ENCODE measurements at places on chromosomes 2 and 18. TPM values are rescaled to one million over a fixed set of nuclear protein-coding genes. Genes with fewer than 3 reads are reported as not detected.

The TRIM54 gene
- 92.1 TPM for total RNA-seq

DNA sequence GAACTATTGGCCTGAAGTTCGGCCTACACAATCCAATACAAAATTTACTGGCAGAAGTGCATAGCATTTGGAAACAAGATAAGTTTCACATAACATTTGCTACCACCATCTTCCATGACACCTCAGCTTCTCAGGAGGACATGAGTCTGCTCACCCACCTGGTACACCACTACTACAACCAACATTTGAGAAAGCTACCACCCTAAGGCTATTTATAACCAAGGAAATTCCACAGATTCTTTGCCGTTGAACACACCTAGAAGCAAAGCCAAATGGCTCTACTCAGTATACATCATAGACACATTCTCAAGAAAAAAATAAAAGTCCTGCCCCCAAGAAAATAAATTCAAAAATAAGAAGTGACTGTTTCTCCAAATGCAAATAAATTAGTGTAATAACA, 145.3 kb downstream of the SPAG16 start:
- no peak for DNase-seq

The TMEM17 gene
- 1.3 TPM for total RNA-seq

GRCh38 chr18:48973731-48974130, 23.0 kb upstream of the SMAD7 start:
- DNase-seq = no peak

The NEU2 gene
- not detected for total RNA-seq

The HOXD10 gene
- total RNA-seq = not detected

DNA sequence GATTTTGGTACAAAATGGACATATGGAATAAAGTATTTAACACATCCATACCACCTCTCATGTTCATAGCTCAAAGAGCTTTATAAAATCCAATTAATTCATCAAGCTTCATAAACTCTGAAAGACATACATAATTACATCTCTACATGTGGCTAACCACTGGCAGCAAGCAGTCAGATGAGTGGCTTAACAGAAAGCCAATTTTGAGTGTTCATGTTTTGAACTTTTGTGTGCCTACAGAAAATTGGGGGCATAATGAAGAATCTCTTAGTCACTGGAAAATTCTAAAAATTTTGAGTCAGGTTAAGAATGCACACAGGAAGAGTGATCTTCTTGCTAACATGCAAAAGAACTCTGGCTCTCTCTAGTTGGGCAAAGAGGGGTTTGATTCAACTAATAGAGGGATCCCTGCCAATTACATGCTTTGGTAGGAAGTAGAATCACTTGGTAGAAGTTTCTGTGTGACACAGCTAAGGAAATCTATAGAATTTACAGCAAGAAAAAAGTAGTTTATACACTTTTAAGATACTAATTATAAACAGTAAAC, 287.4 kb downstream of the NOL4 start:
- no peak for DNase-seq

The CNGA3 gene
- total RNA-seq = not detected

GRCh38 chr2:133720429-133720828, 152.2 kb upstream of the NCKAP5 start:
- DNase-seq = no peak

The AQP12B gene
- total RNA-seq = not detected

GRCh38 chr2:229270551-229271410, at the start of gene PID1:
Gene PID1 (minus strand): TSS chr2:229271287. CDS start chr2:229271043, 244 bp downstream.
- peak; percentile 44 for DNase-seq

GRCh38 chr2:70091816-70092215, 4.5 kb downstream of the PCBP1 start:
- DNase-seq = no peak

DNA sequence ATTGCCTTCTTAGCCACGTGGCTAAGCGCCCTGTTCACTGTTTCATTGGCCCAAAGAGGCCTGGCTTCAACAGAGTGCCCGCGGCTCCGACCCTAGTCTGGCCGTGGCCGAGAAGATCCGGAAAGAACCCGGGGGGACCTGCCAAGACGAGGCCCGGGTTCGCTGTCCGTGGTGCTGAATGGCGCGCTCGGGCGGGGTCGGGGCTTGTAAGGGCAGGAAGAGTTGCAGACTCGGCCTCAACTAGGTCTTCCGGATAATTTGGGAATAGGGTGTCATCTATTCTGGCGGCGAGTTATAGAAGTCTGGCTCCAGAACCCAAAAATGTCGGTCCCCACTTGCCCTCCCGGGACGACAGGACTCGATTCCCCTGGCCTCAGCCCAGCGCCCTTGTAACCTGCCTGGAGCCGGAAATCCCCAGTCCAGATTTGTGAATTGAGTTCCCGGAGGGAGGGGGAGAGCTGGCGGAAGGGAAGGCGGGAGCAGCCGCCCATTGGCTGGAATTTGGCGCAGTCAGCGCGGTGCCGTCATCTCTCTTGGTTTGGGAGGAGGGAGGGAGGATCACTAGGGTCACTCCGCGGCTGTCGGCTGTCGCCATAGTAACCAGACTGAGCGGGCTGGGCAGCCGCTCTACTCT, 3.5 kb downstream of the CDK5R2 start:
- DNase-seq = peak; percentile 71

The SPAST gene
- 8.0 TPM for total RNA-seq

DNA sequence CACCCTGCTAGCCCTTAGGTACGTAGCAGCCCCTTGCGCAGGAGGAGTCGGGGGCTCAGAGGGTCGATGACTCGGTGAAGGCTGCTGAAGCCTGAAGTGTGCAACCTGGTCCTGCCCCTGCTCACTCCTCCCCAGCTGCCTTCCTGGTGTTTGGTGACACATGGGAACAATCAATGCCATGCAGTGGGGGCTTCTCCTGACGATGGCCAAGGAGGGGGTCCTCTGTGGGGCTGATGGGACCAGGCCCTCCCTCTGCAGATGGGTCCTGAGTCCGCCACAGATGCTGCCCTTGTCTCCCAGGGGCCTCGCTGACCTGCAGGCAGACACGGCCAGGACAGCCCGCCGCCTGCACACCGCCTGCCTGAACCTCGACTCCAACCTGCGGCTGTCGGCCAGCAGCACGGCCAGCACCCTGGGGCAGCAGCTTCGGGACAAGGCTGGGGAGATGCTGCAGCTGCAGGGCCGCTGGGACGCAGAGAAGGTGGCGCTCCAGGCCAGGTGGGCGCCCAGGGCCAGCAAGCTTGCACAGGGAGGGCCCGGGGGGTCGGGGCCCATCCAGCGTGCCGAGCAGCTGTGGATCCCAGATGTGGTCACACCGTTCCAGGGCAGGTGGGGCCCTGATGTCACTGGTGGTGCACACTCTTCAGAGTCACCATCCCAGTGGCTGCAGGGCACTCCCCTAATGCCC, 24.6 kb downstream of the CROCC2 start:
- DNase-seq = no peak

The RTP5 gene
- 0.12 TPM for total RNA-seq

The CPO gene
- total RNA-seq = 0.50 TPM

- no peak for DNase-seq
Measured at GRCh38 chr2:185978634-185979407, 240.2 kb downstream of the FSIP2 start.

- no peak for DNase-seq
Measured at GRCh38 chr2:164565359-164565758, 55.9 kb downstream of the GRB14 start.

The SIX2 gene
- total RNA-seq = 1.3 TPM

GRCh38 chr2:119240311-119241204, 16.9 kb downstream of the STEAP3 start:
- peak; percentile 62 for DNase-seq

- no peak for DNase-seq
Measured at GRCh38 chr2:37070931-37071330, 13.2 kb downstream of the HEATR5B start.

DNA sequence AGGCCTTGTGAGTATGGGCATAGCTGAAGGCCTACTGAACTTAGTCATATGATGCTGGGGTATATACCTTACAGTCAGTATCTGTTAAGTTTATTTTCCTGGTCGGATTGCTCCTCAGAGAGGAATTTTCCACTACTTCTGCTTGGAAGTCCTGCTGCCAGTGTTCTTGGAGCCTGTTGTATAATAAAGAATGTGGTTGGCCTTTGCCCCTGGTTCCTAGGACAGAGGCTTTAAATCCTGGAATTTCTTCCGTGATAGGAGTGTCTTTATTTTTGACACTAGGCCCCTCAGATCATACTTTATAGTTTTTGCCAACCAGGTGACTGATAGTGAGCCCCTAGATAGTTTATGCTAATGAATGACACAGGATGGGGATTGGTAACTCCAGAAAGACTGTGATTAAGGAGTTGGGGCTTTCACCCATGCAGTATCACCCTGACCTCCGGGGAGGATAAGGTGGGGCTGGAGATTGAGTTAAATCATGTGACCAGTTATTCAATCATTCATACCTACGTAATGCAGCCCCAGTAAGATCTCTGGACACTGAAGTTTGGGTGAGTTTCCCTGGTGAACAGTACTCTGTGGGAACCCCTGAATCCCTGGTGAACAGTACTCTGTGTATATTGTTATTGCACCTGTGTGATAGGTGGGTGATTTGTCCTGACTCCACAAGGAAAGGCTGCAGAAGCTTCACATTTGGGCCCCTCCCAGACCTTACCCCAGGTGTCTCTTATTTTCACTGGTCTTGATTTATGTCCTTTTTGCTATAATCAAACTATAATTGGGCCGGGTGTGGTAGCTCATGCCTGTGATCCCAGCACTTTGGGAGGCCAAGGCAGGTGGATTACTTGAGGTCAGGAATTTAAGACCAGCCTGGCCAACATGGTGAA, 56.9 kb downstream of the COMMD1 start:
- DNase-seq = no peak

GRCh38 chr2:158718196-158718585, 76.9 kb upstream of the DAPL1 start:
- DNase-seq = no peak

- DNase-seq = no peak
Measured at GRCh38 chr2:238703053-238703415, 144.9 kb upstream of the TWIST2 start.

DNA sequence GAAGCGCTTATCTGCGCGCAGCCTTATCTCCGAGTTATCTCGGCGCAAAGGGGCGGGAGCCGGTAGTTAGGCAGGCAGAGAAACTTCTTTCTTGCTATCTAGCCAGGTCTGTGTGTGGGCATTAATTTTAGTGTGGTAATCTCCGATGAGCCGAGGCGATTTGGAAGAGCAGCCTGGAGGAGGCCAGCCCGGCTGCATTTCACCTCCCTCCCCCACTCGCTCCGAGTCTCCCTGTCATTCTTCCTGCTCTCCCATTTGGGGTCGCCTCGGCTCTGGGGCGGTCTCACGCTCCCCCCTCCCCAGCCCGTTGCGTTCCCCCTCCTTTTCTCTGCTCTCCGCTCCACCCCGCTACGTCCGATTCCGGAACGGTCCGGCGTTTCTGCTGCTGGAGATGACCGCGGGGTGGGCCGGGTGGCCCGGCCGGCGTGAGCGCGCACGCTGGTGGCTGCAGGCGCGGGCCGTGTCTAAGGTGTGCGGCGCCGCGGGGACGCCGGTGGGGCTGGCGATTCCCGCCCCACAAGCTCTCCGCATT, 566 bp downstream of the GATA6 start:
- DNase-seq = peak; percentile 56

GRCh38 chr2:238597638-238598528, 171.2 kb downstream of the ASB1 start:
- DNase-seq = no peak

The IL1RN gene
- total RNA-seq = 1.5 TPM

GRCh38 chr18:22828171-22828570, 105.0 kb upstream of the RBBP8 start:
- no peak for DNase-seq

DNA sequence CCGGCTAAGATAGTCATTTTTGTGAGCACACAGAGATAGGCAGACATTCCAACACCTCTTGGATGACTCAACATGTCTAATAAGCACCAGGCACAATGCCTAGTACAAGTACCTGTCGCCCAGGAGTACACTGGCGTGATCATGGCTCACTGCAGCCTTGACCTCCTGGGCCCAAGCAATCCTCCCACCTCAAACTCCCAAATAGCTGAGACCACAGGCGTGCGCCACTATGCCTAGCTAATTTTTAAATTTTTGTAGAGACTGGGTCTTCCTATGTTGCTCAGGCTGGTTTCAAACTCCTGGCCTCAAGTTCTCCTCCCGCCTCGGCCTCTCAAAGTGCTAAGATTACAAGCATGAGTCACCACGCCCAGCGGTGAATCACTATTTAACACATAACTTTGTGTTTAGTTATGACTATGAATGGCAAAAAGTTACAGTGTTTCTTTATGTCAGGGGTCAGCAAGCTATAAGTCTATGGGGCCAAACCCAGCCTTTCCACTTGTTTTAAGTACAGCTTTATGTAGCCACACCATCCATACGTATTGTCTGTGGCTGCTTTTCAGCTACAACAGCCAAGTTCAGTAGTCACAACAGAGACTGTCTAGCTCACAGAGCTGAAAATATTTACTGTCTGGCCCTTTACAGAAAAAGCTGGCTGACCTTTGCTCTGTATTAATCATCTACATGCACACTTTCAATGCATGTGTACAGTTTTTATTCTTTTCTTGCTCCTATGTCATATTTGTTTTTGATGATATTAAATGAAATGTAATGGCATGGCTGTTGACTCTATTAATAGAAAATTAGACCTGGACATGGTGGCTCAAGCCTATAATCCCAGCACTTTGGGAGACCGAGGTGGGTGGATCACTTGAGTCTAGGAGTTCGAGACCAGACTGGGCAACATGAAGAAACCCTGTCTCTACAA, 18.7 kb downstream of the ORC2 start:
- no peak for DNase-seq

GRCh38 chr2:122136056-122136455, 380.6 kb downstream of the TSN start:
- no peak for DNase-seq

DNA sequence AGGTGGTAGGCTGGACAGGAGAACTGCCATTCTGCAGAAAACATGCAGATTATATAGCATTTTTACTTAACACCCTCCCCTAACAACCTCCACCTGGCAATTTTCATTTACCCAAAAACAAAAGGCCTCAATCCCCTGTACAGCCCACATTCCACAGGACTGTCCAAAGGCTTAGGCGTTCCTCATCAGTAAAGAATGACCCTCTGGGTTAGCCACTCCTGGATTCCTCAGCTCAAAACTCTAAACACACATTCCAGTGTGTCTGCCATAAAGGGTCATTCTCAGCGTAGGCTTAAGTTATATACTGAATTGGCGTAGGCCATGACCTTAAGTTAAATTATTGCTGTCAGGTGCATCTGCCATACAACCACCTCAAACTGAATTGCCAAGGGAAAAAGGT, 261.8 kb upstream of the CHAC2 start:
- DNase-seq = no peak

The GPAT2 gene
- 8.3 TPM for total RNA-seq

DNA sequence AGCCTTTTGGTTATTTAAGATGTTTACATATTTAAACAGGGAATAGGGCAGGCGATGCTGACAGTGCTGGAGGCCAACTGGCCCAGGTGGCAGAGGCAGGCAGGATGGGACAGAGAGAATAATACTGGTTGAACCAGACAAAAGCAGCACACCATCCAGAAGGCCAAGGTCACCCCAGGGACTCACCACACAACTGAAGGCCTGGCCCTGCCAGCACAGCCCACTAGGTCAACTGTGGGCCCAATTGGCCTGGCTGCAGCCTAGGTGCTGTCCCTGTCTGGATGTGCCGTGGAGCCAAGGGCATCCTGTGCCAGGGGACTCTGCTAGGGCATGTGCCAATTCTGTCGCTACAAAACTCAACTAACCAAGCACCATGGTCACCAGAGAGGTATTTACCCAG, 69.2 kb downstream of the RNF152 start:
- DNase-seq = no peak

- no peak for DNase-seq
Measured at GRCh38 chr2:51410331-51410730, 378.4 kb upstream of the NRXN1 start.

All from left cardiac atrium (tissue), 4 donors.